ENCODE measurements at places on chromosomes 7 and 10.

- no peak for DNase-seq
These were observed 1.6 kb downstream of the PRKG1 start for GRCh38 chr10:51075873-51076229.

DNA sequence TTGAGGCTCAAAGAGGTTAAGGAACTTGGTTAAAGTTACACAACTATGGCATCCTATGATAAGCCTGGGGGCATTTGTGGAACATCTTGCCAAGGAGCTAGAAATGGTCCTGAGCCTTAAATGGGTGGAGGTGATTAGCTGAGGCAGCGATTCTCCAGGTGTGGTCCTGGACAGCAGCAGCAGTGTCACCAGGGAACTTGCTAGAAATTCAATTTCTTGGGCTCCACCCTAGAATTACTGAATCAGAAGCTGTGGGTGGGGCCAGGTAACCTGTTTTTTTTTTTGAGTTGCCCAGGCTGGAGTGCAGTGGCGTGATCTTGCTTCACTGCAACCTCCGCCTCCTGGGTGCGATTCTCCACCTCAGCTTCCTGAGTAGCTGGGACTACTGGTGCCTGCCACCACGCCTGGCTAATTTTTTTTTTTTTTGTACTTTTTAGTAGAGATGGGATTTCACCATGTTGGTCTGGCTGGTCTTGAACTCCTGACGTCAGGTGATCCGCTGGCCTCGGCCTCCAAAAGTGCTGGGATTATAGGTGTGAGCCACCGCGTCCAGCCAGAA, 13.1 kb downstream of the RPS24 start:
- DNase-seq: no peak

GRCh38 chr10:6044751-6045313, 17.3 kb downstream of the IL2RA start:
- DNase-seq: no peak

GRCh38 chr10:18204039-18204835, 64.0 kb downstream of the CACNB2 start:
- no peak for DNase-seq

DNA sequence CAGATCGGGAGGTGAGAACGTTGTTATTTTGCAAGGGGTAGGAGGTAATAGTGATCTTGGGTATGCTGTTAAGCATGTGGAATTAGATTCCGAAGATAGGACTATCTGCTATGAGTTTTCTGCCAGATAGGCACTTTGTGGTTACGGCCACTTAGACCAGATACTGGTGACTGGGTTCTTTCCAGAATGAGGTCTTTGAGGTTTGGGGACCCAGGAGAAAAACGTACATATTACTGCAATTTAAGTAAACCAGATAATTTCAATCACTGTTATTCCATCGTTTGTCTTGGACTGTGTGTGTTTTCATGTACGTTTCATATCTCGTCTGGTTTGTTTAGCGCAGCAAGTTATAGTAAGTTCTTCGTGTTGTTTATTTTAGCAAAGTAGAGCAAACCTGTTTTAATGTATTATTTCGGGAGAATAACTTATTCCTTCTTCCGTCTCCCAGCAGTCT, 312 bp downstream of the ARL4A start:
- no peak for DNase-seq

- no peak for DNase-seq
These were observed 96.9 kb downstream of the TES start for GRCh38 chr7:116307253-116307652.

DNA sequence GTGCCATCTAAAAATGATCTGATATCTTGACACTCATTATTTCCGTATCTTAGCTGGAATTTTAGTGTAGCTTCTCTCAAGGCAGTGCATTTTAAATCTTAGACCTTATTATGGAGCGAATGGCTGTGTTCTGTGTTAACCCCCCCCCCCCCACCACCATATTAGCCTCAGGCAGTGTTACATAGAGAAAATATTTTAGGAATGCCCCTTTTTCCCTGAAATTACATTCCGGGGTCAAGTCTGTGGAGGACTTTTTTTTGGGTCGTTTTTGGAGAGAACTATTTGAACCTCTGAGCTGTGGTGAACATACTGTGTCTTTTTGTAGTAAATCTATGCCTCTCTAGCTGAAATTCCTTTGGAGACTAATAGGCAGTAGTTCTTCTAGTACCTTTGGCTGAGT, 3.1 kb downstream of the CCDC126 start:
- DNase-seq: no peak

DNA sequence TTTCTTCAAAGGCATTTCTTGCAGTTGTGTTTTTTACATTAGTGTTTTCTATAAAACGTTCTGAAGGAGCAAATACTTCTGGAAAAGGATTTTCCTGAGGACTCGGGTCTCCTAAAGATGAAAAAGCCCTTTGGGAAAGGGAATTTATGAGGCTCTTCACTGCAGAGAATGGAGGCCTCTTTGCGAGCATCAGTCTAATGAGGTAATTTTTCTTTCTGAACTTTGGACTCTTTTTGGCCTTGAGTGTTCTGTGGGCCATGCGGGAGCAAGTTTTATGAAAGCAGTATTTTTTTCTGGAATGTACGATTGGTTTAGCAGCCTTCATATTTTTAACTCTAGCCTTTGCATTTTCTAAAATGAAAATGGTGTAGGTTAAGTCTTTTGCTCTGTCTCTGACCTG, 6.4 kb upstream of the ACBD5 start:
- DNase-seq: no peak

DNA sequence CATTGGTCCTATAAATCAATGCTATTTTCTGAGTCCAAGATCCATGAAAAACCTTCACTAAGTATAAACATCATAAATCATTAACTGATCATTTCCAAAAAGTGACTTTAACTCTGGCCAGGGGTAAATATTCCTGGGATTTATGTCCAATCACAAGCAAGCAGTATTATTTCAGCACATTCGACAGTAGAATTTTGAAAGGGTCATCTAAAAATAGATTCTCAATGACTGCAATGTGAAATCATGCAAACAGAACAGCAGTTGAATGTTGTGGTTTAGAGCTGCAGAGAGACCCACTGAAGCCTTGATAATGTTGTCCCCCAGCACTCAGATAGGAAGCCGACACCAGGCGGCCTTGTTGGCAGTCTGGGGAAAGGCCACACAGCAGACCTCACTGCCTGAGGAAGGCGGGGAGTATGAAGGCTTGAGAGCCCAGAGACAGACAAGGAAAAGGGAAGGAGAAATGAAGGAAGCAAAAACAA, 38.1 kb downstream of the FAM107B start:
- DNase-seq: no peak

GRCh38 chr7:131194070-131194865, 133.4 kb upstream of the MKLN1 start:
- DNase-seq: no peak

DNA sequence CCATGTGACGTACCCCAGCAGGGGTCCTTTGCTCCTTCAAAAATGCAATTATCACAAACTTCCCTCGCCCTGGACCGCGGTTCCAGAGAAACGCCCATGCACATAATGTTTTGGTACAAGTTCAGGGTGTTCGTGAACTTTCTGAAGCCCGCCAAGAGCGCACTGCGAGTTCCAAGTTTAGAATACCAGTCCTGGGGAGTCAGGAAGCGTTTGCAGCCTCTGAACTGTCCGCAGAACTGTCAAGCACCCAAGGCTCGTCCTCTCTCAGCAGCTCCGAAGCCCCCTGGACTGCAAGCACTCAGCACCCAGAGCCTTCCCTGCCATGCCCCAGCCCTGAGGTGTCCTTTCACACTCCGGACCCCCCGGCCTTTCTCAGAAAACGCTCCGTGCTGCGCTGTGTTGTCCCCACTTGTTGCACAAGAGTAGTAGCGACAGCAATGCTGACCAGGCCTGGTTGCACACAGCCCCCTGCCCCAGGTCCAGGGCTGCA, 30.3 kb downstream of the CALML3 start:
- DNase-seq: no peak

DNA sequence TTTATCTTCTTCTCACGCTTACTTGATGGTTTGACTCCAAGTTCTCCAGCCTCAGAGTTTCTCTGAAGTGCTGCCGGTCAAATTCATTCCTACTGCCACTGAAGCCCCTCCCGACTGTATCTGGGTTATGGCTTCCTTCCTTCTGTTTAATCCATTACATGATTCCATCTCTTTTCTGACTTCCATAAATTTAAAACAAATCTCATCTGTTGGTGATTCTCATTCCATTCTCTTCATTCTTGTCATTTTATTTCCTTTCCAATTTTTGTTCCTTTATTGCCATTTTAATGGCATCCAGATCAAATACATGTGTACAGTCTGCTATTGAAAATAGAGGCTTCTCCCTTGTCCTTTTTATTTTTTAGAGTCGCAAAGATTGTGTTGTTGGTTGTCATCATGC, 25.4 kb upstream of the HIBADH start:
- no peak for DNase-seq

- DNase-seq: no peak
These were observed 53.1 kb downstream of the OSBPL3 start for GRCh38 chr7:24926623-24927524.

- DNase-seq: peak; percentile 17
These were observed 195.5 kb upstream of the PHYHIPL start for GRCh38 chr10:58980826-58981415.

DNA sequence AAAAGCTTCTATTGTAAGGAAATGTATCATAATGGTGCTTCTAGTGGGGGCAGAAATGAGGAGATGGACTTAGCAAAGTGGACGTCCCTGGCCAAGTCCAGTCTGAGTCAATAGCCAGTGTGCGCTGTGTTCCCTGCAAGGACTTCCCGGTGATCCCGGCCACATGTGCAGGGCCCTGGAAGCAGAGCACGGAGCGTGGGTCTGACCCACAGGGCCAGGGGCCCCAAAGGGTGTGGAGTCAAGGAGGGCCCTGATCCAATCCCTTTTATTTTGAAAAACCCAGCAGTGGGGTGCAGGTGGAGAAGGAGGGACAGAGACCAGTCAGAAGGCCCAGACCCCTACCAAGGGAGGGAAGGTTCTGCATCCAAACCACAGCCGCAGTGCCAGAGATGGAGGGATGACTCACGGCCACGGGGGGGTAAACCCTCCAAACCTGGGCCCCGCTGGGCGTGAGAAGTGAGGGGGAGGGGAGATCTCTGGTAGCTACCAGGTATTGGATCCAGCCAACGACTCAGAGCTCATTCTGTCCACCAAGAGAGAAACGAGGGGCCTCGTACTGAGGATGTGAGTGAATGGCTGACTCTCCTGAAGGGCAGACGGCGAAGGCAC, 57.2 kb upstream of the VIPR2 start:
- DNase-seq: no peak

- DNase-seq: no peak
These were observed 67.7 kb downstream of the BRAF start for GRCh38 chr7:140857048-140857447.

DNA sequence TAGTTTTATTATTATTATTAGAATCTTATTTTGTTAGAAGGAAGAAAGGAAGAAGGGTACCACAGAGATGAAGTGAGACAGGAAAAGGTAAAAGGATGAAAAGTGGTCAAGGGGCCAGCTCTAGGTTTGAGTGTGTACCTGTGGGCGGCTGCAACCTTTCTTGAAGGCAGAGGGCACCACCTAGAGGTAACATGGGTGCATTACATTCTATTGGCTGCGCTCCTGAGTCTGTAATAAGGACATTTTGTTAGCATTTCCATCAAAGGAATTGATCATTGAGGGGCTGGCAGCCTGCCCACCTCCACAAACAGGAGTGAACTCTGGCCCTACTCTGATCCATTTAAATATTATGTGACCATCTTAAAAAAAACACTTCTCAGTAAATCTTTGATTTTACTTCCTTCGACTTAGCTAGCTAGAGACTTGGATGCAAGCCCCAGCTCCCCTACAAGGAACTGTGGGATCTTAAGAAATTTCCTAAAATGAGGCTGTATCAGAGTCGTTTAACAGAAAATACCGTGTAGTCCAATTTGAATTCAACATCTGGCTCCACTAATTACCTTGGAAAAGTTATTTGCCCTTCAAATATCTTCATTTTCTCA, 610.4 kb downstream of the IPMK start:
- peak; percentile 52 for DNase-seq

- DNase-seq: no peak
These were observed 293.8 kb downstream of the PHTF2 start for GRCh38 chr7:78092331-78092730.

DNA sequence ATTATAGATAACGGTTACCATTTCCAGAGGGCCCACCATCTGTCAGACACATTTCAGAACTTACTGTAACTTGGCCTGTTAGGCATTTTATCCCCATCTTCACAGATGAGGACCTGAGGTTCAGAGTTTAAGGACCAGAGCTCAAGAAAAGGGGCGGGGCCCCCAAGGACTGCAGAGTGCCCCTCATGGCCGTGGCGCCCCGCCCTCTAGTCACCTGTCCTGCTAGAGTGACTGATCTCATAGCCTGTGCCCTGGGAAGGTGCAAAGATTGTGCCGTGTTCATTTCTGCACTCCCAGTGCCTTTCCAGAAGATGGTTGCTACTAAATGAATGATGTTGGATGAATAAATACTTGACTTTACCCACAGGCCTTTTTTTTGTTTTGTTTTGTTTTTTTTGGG, 107.0 kb downstream of the XRCC2 start:
- DNase-seq: no peak

- DNase-seq: no peak
These were observed 81.4 kb downstream of the ATXN7L1 start for GRCh38 chr7:105794741-105795729.

DNA sequence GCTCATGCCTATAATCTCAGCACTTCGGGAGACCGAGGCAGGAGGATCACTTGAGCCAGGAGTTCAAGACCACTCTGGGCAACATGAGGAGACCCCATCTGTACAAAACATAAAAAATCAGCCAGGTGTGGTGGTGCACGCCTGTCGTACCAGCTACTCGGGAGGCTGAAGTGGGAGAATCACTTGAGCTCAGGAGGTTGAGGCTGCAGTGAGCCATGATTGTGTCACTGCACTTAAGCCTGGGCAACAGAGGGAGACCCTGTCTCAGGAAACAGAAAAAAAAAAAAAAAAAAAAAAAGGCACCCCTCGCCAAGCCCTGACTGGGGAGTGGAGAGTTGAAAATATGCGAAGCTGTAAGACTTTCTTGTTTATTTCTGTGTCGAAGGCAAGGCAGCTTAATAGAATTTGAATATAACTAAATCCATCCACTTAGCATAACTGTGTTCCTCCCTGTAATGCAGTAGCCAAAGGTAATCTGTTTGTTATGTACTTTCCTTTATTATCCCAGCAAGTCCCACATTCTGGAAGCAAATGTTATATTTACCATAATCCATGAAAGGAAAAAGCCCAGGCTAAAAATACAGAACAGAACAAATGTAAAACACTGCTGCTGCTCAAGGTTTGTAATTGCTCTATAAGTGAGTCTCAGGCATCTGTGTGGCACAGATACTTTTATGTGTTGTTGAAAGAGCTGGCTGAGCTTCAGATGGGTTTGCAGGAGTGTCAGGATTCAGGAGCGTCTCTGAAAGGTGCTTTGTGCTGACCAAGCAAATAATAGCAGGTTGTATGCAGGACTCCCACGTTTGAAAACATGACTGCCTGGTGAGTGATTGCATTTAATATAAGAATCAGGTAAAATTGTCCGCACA, 127.2 kb downstream of the CELF2 start:
- DNase-seq: no peak

GRCh38 chr10:92590623-92591549, 2.0 kb upstream of the KIF11 start:
- DNase-seq: peak; percentile 1

- no peak for DNase-seq
These were observed 76.2 kb downstream of the CFAP58 start for GRCh38 chr10:104429846-104430245.

Data from COR-L47 (cell line).